Right forelimb (tissue), 1 donor: ENCODE measurements at places on chromosomes 2 and 18.

DNA sequence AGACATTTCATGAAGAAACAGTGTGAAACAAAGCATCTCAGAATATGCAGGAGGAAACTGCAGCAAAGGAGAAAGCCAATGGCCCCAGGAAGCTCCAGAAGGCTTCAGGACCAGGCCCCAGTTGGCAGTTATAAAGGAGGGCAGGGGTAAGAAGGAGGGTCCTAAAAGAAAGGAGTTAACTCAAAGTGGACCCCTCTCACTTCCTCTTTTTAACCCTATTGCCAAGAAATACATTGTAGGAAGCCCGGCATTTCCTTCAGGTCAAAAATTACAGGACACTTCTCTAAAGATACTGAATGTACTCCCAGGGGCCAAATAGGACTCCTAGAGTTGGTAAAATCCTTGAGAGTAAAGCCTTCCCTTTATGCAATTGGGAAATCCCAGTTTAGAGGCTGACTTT lies 77.1 kb upstream of the TGFA start:
- no peak for DNase-seq

DNA sequence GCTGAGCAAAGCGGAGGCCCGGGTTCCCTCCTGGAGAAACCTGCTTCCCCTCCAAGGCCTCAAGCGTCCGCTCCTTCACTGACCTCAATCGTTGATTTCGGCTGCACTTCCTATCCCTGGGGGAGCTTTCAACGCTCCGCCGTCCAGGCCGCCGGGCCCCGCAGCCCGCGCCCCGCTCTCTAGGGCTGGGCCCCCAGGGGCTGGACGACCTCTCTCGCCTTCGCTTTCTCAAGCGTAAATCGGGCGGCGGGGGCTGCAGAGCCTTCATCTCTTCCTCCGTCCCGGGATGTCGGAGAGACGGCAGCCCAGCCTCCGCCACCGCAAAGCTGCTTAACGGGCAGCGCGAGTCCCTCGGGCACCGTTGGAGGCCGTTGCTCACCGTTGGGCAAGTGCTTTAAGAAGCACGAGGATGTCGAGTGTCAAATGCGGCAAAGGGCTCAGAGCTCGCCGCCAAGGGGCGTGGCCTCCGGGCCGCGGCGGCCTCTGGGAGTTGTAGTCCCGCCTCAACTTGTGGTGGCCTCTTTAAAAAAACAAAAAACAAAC lies 8.5 kb downstream of the HES6 start:
- DNase-seq = peak; percentile 82

GRCh38 chr2:58865436-58865835 lies 624.3 kb upstream of the FANCL start:
- no peak for DNase-seq

- DNase-seq = peak; percentile 69
These were observed 70.4 kb downstream of the IL1R2 start for GRCh38 chr2:102061962-102062795.

GRCh38 chr2:158205215-158205614 lies 103.5 kb downstream of the UPP2 start:
- DNase-seq = no peak

GRCh38 chr18:68299906-68300305 lies 415.0 kb downstream of the TMX3 start:
- no peak for DNase-seq

GRCh38 chr2:83067947-83068346 lies 1391.1 kb downstream of the SUCLG1 start:
- no peak for DNase-seq

- no peak for DNase-seq
These were observed 316.9 kb upstream of the REV1 start for GRCh38 chr2:99806758-99807157.

- no peak for DNase-seq
These were observed 22.4 kb upstream of the ARMC9 start for GRCh38 chr2:231176066-231176465.

GRCh38 chr2:16394072-16394985 lies 271.3 kb downstream of the CYRIA start:
- peak; percentile 58 for DNase-seq

GRCh38 chr18:58390399-58390798 lies 238.5 kb downstream of the ALPK2 start:
- no peak for DNase-seq

GRCh38 chr2:218066926-218067515 lies 2.0 kb upstream of the RUFY4 start:
- no peak for DNase-seq

- no peak for DNase-seq
These were observed 211.6 kb downstream of the ANKRD30B start for GRCh38 chr18:14959550-14959949.
